ENCODE measurements at places on chromosomes 1 and 21.

DNA sequence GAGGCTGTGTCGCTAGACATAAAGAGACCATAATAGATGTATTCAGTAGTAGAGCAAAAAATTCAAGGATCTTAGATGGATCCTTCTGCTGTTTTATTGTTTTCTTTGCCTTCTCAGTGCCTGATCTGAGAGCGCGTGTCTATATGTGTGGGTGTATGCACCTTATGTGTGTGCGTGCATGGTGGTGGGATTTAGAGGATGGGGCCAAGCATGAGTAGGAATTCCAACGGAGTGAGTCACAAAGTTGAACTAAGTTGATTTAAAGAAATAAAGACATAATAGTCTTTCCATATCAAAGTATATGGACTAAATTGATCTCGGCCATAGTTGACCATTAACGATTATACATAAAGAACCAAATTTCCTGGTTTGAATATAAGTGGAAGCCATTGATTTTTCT, 178.7 kb downstream of the CYYR1 start:
- no peak for DNase-seq

DNA sequence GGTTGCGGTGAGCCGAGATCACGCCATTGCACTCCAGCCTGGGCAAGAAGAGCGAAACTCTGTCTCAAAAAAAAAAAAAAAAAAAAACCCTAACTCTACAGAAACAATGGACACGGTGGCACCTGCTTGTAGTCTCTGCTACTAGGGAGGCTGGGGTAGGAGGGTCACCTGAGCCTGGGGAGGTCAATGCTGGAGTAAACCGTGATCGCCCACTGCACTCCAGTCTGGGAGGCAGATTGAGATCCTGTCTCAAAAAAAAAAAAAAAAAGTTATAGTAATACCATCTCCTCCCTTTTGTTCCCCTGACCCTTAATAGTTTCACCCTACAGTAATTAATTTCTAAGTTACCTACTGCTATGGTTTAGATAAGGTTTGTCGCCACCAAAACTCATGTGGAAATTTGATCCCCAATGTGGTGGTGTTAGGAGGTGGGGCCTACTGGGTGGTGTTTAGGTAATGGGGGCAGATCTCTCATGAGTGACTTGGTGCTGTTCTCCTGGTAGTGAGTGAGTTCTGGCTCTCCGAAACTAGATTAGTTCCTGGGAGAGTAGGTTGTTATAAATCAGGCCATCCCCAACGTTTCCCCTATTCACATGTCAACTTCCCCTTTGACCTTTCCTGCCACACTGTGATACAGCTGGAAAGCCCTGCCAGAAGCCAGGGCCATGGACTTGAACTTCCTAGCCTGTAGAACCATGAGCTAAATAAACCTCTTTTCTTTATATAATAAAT, 9.8 kb downstream of the FBXO42 start:
- DNase-seq: no peak

DNA sequence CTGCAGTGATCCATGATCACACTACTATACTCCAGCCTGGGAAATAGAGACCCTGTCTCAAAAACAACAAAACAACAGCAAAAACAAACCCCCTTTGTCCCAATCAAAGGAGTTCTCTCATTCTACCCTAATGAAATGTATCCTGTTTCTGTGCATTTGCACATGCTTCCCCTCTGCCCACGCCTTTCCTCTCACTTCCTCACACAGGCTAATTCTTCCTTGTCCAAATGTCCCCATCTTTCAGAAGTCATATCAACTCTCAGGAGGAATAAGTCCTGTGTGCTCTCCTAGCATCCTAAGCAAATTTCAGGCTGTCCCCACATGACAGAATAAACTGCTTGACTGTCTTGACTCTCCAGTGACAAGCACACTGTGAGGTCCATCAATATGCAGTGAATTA, 8.1 kb upstream of the ATP1B1 start:
- no peak for DNase-seq

- no peak for DNase-seq
Observed at GRCh38 chr1:208855403-208855802, 611.2 kb upstream of the PLXNA2 start.

DNA sequence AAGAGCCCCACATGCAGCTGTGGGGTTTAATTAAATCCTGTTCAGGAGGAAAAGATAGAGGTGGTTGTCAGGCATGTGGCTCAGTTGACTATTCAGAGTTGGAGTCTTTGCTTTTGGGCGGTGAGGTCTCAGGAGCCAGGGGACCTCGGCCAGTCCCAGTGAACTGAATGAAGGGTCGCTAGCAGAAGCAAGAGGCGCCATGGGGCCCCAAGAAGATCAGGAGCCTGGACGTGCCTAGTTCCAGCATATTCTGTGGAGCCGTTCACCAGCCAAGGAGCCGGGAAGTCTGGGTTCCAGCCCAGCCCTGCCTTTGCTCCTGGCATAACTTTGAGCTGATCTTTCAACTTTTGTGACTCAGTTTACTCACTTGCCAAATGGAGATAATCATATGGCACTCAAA, 217.7 kb upstream of the IRF2BP2 start:
- DNase-seq: no peak

- no peak for DNase-seq
Observed at GRCh38 chr21:44701541-44701940, 4.6 kb downstream of the KRTAP10-12 start.

GRCh38 chr1:153509036-153509435, 26.8 kb downstream of the S100A6 start:
- DNase-seq: no peak

DNA sequence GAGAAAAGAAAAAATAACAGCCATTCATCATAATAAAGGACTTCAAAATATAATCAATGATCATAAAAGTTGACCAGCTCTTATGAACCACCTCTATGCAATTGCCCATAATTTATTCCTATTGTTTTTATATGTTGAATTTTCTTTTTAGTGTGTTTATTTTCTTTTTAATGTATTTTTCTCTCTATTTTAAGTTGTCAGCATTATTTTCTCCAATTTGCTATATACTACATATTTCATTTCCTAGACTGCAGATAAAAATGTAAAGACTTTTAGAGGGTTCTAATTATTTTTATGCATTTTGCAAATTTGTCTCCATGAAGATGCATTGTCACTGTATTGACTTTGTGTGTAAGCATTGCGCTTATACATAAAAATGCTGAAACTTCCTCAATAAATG, 58.4 kb downstream of the MROH9 start:
- no peak for DNase-seq

DNA sequence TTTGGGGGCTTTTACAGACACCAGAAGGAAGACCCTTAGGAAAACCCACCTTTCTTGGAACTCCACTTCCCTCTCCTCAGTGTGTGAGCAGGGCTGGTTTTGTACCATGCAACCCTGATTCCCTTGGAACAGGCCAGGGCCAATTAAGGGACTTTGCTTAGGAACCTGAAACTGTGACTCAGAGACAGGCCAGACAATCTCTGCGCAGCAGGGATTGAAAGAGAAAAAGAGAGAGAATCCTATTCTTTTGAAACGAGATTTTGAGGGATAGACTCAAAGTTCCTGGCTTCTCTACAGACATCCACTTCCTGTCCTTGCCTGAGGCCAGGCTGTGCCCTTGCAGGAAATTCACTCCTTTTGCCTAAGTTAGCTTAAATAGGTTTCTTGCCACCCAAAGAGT, 23.1 kb upstream of the C1orf198 start:
- DNase-seq: no peak
